ENCODE measurements at places on chromosomes 16 and 17.

DNA sequence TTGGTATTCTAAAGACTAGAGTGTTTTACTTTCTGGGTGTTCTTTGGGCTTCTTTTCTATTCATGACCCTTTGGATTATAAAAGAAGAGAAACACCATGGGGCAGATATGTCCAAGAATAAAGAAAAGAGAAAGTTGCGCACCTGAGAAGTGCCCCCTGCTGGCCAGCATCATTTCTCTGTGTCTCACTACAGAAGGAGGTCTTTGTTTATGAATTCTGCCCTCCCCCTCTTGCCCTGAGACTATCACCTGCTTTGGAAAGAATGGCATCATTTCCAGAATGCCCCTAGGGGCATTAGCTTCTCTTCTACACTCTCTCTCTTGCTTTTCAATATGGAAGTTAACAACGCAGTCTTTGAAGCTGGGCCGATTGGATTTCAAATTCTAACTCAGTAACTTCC is 45.0 kb downstream of the CDH13 start:
- DNase-seq = no peak

DNA sequence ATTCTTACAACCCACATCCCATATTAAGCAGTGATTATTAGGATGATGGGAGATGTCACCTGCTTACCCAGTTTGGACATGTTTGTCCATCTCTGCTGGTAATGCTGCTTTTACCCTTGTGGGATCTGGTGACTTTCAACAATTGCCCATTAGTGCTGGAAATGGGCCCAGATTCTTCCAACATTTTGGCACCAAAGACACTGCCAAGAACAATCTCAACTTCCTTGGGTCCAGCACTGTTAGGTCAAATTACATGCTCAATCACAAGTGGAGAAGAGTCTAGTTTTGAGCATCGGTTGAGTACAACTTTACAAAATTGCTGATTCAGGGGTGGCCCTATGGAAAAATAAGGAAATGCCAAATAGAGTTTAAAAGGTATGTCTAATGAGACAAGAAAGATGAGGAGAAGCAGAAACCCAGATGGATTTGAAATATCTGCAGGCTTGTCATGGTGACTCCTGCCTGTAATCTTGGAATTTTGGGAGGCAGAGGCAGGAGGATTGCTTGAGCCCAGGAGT is 13.0 kb upstream of the ZFP3 start:
- no peak for DNase-seq

DNA sequence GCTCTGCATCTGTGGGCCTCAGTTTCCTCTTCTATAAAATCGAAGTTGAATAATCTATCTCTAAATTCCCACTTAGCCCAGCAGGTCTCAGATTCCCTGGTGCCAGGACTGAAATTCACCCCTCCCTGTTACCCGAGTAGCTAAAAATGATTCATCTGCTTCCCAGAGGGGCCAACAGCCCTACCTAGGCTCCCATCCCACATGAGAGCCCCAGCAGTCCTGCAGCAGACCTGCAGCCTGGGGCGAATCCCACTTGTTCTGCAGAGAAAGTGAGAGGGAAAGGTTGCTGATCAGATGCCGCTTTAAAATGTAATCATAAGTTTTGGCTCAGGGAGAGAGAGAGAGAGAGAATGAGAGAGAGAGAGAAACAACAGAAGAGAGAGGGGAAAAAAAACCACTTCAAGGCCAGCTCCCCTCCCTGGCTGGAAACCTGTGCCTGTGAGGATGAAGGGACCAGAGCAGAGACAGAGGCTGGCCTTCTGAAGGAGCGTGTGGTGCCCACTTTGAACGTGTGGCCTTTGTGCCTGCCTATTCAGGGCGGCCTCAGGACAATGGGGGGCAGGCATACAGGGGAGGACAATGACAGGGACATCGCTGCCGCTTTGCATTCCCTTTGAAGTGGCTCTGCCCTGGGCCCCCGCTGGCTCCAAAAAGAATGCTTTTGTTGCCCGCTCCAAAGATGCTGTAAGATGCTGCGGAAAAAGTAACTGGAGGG is 85.2 kb upstream of the NKD1 start:
- DNase-seq = no peak

DNA sequence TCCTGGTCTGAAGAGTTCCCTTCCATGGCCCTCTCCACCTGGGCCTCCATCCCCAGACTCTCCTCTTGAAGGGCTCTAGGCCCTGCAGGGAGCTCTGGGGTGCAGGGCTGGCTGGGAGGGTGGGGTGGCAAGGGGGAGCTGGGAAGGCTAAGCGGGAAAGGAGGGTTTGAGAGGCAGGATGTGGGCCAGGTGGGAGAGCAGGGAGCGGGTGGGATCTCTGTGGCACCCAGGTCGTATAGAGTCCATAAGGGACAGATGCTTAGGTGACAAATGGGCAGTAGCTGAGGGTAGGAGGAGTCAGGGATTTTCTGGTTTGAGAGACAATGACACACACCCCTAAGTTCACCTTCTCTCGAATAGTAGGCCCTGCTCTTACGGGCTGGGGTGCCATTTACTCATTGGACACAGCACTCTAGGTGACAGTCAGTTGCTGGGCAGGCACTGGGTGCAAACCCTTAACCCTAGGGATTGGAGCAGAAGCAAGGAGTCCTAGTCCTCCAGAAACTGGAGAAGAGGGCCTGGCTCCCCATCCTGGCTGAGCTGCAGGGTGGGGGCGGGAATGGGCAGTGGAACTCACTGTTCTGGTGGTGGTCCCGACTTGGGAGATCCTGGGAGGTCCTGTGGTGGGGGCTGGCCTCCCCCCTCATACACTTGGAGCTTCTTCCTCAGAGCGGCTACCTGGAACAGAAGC is 15.3 kb downstream of the KIF18B start:
- DNase-seq = no peak

- DNase-seq = no peak
These were observed 9.6 kb upstream of the APPBP2 start for GRCh38 chr17:60535382-60536279.

GRCh38 chr17:65813306-65813705 is 251.9 kb upstream of the AXIN2 start:
- DNase-seq = no peak

DNA sequence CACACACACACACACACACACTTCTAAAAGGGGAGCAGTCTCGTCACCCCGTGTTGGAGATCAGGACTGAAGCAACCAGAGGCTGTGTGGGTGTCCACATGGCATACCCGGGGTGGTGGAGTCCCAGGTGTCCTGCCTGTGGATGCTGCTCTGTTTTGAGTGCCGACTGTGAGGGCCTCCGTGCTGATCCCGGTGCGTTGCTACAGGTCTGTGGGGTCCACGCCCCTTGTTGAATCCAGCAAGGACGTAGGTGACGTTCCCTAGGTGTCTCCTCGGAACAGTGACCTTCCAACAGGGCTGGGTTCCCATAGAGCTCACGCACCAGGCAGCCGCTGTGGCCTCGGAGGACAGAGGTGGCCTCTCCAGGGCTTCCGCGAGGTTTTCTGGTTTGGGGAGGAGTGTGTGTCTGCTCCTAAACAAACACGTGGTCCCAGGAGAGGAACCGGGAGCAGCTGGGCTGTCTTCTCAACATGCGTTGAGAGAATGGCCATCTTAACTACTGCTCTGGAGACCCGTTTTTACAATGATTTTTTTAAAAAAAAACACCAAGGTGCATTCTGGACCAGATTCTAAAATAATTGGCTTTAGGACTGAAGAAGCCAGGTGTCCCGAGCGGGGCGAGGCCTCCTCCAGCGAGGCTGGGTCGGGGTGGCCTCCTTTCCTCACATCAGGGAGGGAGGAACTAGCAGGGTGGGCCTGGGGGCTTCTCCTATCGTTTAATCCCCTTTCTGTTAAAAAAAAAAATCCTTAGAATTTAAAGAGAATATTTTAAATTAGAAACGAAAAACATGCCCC is 100.6 kb upstream of the ZNF750 start:
- no peak for DNase-seq

DNA sequence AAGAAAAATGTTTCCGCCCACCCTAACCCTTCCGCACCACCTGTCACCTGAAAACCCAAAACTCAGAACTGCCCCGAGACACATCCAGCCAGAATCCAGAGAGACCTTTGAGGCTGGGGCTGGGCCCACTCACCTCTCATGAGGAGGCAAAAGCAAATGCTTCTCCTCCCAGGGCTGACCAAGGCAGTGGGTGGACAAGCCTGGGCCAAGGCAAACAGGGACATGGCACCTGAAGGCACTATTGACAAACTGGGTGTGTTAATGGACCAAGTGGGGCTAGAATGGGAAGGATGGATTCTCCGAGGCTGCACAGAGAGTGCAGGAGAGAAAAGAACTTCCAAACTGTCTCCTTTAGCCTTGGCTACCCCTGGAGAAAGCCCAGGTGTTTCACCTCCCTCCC is 54.4 kb downstream of the SOX9 start:
- DNase-seq = no peak

GRCh38 chr16:2040041-2040786 is 7.4 kb downstream of the NTHL1 start:
- no peak for DNase-seq

DNA sequence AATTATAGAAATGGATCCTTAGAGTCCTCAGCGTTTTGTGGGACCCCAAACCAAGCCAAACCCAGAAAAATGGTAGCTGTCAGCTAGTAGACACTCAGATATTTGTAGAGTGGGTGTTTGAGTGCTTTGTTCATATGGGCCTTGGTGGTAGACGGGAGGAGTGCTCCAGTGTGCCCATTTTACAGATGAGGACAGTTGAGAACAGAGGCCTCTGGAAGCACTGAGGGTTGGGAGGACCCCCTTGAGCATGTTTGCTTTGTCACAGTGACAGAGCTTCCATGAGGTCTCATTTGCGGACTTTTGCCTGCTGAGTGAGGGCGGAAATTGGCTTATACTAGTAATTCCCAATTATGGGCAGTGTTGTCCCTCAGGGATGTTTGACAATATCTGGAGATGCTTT is 111.7 kb downstream of the ABCC6 start:
- DNase-seq = no peak

- DNase-seq = no peak
These were observed 50.9 kb upstream of the PABPN1L start for GRCh38 chr16:88917146-88917914.

GRCh38 chr17:46883871-46884520 is 32.6 kb downstream of the WNT9B start:
- no peak for DNase-seq

DNA sequence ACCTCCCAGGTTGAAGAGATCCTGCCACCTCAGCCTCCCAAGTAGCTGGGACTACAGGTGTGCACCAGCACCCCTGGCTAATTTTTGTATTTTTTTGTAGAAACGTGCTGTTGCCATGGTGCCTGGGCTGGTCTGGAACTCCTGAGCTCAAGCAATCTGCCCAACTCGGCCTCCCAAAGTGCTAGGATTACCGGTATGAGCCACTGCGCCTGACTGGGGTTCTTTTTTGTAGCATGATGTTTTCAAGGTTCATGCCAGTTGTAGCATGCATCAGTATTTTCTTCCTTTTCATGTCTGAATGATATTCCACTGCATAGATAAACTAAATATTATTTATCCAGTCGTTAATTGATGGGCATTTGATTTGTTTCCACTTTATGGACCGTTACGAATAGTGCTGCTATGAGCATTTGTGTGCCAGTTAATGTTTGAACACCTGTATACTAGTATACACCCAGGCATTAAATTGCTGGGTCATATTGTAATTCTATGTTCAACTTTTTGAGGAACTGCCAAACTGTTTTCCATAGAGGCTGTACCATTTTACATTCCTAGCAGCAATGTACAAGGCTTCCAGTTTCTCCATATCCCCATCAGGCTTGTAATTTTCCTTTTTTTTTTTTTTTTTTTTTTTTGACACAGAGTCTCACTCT is 24.8 kb upstream of the CEP20 start:
- DNase-seq = no peak

- DNase-seq = no peak
These were observed 158.0 kb upstream of the HS3ST3A1 start for GRCh38 chr17:13759518-13760335.

DNA sequence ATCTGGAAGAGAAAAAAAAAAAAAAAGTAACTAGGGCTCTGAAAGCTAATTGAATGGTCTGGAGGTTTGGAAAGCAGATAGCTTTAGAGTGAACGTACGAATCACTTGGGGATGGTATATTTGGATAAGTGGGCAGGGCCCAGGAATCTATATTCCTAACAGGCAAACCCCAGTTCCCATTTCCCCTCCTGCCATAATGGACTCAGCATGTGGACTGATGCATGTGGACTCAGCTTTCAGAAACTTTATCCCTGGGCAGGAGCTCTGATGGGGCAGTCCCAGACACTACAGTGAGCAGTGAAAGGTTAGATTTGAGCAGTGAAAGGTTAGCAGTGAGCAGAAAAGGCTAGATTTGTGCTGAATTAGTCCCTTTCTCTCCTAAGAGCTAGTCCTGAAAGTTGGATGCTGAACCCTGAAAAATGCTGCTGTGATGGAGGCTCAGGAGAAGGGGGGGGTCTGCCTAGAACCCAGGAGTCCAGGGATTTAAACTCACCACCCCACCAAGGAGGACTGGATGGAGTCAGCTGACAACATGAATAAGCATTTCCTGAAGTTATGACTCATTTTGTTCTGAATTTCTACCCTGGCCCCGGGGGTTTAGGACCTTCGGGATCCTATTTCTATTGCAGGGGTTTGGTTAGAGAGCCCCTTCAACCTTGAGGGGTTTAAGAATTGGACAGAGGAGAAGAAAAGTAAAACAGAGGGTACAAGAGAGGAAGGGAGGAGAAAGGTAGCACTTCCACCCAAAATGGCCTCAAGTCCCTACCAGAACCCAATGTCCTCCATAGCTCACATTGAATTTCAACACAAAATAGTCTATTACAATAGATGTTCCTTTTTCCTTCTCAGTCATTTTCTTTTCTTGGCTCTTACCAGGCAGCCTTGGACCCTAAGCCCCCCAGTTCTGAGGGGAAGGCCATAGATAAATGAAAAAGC is 10.3 kb upstream of the FZD2 start:
- no peak for DNase-seq

GRCh38 chr16:19883966-19884485 is 622 bp downstream of the GPRC5B start:
- no peak for DNase-seq

DNA sequence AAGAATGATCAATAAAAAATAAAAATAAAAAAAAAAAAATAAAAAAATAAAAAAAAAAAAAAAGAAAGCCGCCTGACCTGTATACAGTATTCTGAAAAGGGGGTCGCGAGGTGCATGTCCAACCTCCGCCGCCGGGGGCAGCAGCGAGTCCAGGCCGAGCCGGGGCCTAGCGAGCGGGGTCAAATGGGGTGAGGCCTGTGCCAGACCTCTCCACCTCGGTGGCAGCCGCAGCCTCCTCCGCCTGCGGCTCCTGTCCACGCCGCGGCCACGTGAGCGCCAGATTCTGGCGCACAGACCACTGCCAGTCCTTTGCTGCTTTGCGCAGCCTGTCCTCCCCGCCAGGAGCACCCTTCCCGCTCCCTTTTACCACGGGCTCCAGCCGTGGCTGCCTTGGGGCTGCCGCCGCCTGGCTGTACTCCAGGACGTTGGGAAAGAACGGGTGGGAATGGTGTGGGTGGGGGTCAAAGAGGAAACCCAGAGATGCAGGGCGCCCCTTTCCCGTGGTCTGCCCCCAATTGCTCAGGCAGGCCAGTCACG is 2.4 kb upstream of the BCKDK start:
- peak; percentile 62 for DNase-seq

DNA sequence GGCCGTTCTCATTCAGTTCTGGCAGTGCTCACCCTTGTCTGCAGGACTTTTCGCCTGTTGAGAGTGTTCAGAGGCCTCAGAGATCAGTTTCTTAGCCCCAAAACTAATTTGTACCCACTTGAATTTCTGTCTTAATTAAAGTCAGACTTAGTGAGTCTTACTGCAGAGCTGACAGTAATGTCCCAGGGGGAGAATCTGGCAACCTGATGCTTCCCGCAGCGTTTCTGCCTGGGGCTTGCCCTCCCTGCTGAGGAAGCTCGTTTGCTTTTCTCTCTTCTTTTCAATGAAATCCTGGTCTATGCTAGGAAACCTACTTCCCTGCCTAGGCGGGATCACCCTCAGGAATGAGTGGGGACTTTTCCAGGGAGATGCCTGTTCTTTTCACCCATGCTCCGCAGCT is 25.3 kb downstream of the DBNDD1 start:
- DNase-seq = no peak
